ENCODE measurements at places on chromosomes 13 and 19.

- DNase-seq, result no peak
Measured at GRCh38 chr13:49098198-49098597, 121.9 kb upstream of the MLNR start.

DNA sequence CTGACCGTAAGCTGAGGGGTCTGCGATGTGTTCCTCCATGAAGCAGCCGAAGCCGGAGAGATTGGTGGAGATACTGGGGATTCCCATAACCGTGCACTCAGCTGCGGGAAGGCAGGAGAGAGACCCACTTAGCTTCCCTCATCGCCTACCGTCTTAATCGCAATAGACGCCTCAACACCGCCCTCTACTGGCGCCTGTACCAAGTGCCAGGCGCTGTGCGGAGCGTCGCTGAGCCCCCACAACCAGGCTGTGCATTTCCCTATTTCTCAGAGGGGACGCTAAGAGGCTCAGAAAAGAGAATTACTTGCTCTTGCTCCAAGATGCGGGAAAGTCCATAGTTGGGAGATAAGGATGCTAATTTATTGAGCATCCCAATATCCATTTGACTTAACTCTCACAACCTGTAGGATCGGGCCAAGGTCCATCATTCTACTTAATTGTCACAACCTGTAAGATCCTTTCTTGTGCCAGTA, 5.8 kb downstream of the FTL start:
- DNase-seq, result peak; percentile 81

DNA sequence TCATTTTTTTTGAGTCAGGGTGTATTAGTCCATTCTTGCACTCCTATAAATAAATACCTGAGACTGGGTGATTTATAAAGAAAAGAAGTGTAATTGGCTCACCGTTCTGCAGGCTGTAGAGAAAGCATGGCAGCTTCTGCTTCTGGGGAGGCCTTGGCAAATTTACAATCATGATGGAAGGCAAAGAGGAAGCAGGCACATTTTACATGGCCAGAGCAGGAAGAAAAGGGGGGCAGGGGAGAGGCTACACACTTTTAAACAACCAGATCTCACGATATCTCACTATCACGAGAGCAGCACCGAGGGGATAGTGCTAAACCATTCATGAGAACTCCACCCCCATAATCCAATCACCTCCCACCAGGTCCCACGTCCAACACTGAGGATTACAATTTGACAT, 44.5 kb upstream of the MIR17HG start:
- no peak for DNase-seq

DNA sequence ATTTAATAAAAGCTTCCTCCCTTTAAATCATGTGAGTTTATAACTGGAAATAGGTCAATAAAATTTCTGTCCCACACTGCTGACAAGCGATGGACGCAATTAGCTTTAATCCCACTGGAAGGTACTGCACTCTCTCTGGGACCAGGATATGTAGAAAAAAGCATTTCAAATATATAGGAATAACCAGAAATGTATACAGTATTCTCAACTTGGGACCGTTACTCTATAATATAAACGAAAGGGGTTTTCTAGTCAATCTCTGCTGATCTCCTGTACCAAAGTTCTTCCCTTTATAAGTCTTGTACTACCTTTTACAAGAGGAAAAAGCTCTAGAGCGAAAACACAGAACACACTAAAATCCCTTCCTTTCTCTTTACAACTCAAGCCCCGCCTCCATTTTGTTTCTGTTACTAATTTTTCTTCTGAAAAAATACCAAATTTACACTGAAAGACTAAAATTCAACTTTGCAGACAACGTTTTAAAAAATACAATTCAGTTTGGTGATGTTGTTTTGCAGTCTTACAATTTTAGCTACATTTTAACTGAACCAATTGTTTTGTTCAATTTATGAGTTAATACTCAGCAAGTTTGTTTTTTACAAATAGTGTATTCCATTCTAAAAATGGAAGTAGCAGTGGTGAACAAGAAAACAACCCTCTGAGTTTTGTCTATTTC, 1.7 kb upstream of the USPL1 start:
- DNase-seq, result no peak

- no peak for DNase-seq
Measured at GRCh38 chr13:43942286-43942685, 62.6 kb downstream of the LACC1 start.

DNA sequence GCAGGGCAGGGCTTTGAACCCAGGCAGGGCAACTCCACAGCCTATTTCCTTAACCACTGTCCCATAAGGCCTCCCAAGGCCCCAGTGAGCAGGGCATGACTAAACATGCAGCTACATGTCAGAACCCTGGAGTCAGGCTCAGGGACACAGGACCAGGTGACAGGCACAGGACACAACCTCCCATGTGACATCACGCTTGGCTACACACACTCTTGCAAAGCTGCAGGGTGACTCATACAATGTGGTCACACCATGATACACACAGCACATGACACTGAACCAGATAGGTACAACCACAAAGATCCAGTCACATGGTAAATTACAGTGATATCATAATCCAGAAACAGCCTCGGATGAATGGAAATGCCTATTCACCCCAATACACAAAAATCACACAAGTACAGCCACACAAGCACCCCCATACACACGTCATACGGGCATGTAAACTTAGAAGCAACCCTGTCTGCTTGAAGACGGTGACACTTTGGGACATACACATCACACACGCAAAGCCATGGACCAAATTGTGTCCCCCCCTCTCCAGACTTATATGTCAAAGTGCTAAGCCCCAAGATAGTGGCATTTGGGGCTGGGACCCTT, 14.5 kb downstream of the KLK4 start:
- DNase-seq, result no peak

DNA sequence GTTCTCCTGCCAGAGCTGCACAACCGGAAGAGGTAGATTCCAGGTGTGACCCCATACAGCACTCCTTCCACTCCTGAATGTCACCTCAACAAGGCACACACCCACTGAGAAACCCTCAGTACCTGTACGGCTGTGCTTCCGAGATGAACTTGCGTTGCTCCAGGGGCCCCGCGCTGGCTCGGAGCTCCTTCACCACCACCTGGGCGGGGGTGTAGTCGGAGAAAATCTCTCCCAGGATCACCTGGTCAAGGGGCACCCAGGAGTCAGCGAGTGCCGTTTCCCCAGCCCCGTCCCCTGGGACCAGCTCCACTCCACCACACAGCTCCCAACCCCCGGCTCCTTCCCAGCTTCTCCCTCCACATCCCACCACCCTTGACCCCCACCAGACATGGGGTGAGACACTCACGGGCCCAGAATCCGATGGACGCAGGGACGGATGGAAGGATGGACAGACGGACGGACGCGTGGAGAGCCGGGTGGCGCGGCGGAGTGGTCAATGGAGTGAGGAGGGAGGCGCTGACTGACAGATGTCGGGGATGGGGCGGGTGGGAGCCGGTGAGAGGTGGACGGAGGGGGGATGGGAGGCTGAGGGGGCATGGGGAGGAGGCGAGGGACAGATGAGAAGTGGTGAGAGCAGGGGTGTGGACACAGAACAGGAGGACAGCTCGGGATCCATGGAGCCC, 2.8 kb downstream of the LMTK3 start:
- DNase-seq, result no peak

- no peak for DNase-seq
Measured at GRCh38 chr13:41295973-41296372, 15.1 kb upstream of the NAA16 start.
